ENCODE measurements at places on chromosomes 16 and 17.

DNA sequence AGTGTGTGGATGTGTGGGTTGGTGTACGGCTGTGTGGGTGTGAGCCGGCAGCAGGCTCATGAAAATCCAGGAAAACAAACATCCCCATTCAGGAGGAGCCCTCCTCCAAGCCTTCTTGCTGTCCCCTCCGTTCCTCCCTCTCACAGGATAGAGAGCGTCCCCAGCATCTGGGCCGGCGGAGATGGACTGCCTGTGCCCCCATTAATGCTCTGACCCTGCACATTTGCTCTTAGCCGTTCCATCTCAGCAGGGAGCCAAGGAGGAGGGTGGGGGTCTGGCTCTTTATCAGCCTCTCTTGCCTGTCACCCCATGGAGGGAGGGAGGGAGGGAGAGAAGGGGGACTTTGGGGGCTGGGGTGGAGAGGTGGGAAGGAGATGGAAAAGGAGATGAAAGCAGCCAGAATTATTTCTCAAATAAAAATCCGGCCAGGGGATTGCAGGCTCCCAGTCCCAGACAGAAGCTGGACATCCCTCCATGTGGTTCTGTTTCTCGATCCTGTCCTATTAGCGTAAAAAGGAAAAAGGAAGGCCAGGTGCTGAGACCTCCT lies 240.0 kb upstream of the ZFHX3 start:
- DNase-seq, result no peak

DNA sequence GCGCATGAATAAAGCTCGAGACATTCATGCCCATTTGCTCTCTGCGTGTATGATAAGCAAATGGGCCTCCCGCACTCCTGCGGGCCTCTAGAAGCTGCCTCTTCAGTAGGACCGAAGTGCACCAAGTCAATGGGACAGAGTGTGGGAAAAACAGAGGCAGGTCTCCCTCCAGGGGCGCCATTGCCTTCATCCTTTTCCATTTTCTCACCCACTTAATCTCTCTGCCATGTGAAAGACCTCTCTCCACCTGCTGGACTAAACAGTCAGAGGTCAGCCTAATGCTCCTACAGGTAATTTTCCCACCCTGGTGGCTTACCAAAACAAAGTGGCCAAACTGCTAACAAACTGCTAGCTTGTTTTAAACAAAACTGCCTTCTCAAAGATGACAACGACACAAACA lies 210.9 kb downstream of the ZFHX3 start:
- DNase-seq, result no peak

DNA sequence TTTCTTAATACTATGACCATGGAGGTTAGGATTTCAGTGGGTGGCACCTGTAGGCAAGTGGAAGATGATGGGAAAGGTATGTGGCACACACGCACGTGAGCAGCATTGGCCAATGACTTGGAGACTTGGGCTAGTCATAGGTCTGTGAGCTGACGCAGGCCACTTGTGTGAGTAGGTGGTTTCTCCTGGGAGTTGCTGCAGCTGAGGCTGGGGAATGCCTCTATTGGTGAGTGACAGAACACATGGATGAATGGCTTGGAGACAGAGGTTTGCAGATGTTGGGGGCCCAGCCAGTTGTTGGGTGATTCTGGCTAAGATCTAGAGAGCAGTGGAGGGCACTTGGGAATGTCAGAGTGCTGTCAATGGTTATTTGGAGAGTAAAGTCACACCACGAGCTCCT lies 64.1 kb downstream of the MARF1 start:
- no peak for DNase-seq

GRCh38 chr17:37825851-37826250 lies 81.0 kb upstream of the HNF1B start:
- DNase-seq, result no peak
